Hematopoietic multipotent progenitor cell treated with erythropoietin and hydrocortisone succinate and interleukin-3 and kit ligand, for 6 days (in vitro differentiated cells): ENCODE measurements at places on chromosomes 11 and 22.

- peak; percentile 80 for DNase-seq
Measured at GRCh38 chr11:69674267-69674885, 777 bp downstream of the LTO1 start.

DNA sequence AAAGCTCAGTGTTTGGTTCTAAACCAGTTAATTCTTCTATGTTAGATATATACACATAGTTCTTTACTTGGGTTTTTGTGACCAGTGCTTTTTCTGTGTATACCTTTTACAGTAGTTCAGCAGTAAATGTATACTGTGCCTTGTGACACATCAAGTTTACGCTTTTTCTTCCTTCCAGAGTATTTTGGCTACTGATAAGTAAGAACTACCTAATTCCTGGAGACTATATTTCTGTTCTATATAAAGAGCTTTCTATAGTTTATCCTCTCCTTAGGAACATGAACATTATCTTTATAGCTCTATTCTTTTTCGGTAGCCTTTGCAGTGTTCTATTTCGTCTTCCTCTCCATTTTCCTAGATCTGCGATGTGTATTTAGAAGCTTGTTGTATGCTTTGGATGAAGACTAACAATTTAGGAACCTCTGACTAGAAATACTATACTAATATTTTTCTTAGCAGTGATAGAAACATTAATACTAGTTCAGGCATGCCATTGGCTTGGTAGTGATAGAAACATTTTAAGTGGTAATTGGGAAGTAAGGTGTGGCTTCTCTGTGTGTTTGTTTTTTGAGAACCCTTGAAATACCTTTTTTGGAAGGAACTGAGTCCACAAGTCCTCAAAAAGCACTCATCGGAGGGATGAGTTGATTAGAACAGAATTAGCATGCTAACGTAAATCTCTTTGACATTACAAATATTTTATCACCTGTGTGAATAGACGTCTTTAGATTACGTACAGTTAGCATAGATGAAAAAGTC lies 74.6 kb downstream of the ARHGEF12 start:
- no peak for DNase-seq

DNA sequence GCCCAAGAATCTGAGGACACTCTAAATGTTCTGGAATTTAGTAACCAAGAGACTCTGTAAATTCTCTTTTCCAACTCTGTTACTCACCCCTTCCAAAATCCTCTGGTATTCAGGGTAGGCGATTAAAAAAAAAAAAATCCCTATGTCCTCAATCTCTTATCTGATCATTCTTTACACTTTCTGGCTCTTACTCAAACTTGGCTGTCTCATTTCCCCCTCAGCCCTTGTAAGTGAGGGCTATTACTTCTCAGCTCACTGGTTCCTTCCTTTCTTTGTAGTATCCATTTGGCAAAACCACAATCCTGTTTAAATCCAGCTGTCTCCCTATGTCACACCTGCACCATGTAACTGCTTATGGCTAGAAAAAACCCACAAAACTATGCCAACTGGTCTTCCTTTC lies 12.7 kb upstream of the MSANTD2 start:
- DNase-seq: no peak

GRCh38 chr11:8694137-8694536 lies 11.5 kb downstream of the RPL27A start:
- DNase-seq: no peak

- DNase-seq: no peak
Measured at GRCh38 chr11:75424396-75424795, 8.6 kb downstream of the KLHL35 start.

DNA sequence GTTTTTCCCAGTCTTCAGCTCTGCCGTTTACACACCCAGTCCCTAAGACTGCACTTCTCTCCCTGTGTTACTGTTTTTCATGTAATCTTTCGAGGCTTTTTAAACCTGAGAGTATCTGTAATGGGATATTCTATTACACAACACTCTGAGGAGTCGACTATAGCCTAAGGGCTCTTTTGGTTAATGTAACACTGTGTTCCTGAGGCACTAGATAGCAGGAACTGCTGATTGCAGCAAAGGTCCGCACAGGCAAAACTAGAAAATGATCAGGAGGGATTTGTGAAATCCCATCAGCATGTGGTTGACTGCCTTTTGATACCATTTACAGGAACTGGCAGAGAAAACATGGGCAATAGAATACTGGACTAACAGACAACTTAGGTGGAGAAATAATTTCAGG lies 512.3 kb upstream of the RAG2 start:
- no peak for DNase-seq

DNA sequence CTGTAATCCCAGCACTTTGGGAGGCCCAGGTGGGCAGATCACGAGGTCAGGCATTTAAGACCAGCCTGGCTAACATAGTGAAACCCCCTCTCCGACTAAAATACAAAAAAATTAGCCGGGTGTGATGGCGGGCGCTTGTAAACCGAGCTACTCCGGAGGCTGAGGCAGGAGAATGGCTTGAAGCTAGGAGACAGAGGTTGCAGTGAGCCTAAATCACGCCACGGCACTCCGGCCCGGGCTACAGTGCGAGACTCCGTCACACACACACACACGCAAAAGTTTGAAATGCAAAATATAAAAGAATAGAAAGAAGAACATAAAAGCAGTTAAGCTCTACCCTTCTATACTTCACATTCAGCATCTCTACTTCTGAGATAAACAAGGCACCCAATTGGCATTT lies 1165.9 kb upstream of the CNTN5 start:
- DNase-seq: no peak

- DNase-seq: no peak
Measured at GRCh38 chr11:44311339-44312261, 1.7 kb upstream of the ALX4 start.
